ENCODE measurements at places on chromosomes 16 and 17.
A peak's percentile ranks its signal among the peaks of the same experiment; 100 is the strongest.

- no peak for DNase-seq
Observed at GRCh38 chr17:52751051-52751450, 592.5 kb upstream of the CA10 start.

DNA sequence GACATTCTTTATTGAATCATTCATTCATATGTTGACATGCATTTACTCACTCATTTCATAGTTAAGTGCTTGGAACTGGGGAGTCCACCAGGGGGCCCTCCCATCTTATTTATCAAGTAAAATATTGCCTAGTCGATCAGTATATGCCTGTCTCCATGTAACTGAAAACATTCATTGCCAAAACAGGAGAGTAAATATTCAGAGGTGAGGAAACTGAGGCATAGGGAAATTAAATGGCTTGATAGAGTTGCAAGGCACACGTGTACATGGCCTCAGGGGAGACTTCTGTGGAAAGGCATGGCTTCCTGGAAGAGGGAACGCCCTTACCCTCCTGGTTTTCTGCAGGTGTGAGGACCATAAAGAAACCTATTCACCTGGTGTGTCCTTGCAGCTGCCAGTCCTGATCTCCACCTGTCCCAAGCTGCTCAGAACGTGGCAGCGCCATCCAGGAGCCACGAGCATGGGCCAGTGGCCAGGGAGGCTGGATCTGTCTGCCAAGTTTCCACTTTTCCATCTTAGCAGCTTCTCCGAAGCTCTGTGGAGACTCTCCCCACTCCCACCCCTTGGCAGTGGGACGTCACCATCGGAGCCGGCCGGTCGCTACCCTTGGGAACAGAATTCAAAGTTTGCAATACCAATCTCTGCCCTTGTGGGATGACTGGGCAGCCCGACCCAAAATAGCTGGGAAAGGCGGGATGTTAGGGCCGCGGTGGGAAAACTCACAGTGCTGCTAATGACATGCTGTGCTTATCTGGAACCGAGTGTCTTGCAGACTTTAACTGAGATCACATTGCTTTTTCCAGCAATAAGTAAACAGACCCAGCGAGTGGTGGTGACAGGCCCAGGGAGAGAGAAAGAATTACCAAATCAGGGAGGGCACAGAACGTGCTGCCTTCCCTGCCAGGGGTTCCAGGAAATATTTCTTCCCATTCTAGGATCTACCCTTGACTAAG, 4.1 kb upstream of the C1QTNF1 start:
- peak; percentile 83 for DNase-seq

- DNase-seq = peak; percentile 76
Observed at GRCh38 chr17:1783834-1784611, 22.2 kb downstream of the SERPINF1 start.

DNA sequence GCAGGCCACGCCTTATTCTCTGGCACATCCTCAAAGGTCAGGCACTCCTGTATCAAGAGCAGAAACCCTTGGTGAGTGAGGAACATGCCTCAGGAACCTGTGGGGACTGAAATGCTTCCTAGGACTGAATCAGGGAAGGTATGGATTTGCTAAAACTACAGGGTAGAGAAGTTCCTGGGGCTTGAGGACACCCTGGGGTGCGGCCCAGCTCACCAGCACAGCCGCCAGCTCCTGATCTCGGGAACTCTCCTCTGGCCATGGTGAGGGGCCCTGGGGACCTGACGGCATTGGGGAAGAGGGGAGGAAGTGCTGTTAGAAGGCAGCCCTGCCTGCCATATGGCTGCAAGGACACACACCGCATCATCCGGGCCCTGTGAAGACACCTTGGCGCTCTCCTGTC, 7.5 kb downstream of the ZSCAN10 start:
- no peak for DNase-seq

GRCh38 chr16:74749291-74750055, 25.1 kb downstream of the FA2H start:
- DNase-seq = no peak
